ENCODE measurements at places on chromosomes 3 and 15.
A peak's percentile ranks its signal among the peaks of the same experiment; 100 is the strongest.

GRCh38 chr3:63479661-63480035 is 172.8 kb upstream of the SNTN start:
- DNase-seq = no peak

DNA sequence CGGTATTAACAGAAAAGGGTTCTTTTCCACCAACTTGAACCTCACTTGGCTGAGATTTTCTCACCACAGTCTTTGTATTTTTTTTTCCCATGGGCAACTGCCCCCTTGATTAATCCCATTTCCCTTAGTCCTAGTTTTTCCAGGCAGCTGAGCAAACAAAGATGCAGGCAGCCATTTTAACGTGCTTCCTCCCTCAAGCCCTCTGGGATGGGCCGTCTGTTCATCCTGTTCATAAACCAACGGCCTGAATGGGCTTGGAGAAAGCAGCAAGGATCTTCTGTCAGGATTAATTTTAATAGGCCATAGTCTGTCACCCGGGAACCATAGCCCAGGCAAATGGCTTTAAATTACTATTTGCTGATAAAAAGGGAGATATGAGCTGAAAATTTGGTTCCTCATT is 10.4 kb upstream of the POLR2M start:
- DNase-seq = no peak

- no peak for DNase-seq
Observed at GRCh38 chr15:59965741-59966140, 38.4 kb upstream of the FOXB1 start.

DNA sequence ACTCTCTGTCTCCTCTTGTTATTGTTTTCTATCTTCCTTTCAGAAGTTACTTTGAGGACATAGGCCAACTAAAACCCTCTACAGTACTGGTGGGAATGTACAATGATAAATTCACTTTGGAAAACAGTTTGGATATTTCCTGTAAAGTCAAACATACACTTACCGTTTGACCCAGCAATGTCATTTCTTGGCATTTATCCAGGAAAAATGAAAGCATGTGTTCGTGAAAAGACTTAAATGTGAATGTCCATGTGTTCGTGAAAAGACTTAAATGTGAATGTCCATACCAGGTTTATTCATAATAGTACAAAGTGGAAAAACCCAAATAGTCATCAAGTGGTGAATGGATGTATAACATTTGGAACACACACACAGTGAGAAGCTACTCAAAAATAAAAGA is 361.5 kb upstream of the DPH6 start:
- no peak for DNase-seq

- DNase-seq = no peak
Observed at GRCh38 chr3:195771646-195772300, 40.0 kb downstream of the MUC4 start.

GRCh38 chr15:77748078-77749064 is 115.7 kb upstream of the LINGO1 start:
- DNase-seq = no peak

- DNase-seq = no peak
Observed at GRCh38 chr3:171320750-171321558, 139.3 kb downstream of the TNIK start.

DNA sequence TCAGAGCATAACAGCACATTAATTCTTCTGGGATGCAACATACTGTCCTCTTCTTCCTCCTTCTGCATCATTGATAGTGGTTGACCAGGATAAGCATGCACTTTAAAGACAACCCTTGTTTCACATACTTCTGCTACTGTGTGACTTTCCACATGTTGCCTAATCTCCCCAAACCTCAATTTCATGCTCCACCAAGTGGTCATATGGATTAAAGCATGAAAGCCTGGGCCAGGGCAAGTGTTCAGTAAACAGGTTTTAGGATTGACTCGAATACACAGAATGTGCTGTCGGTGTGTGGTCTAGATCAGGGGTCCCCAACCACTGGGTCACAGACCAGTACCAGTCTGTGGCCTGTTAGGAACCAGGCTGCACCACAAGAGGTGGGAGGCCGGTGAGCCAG is 22.5 kb upstream of the BFSP2 start:
- DNase-seq = peak; percentile 39

- no peak for DNase-seq
Observed at GRCh38 chr3:75260-75659, 121.3 kb upstream of the CHL1 start.

- DNase-seq = no peak
Observed at GRCh38 chr3:133797396-133798105, 8.1 kb upstream of the SRPRB start.

DNA sequence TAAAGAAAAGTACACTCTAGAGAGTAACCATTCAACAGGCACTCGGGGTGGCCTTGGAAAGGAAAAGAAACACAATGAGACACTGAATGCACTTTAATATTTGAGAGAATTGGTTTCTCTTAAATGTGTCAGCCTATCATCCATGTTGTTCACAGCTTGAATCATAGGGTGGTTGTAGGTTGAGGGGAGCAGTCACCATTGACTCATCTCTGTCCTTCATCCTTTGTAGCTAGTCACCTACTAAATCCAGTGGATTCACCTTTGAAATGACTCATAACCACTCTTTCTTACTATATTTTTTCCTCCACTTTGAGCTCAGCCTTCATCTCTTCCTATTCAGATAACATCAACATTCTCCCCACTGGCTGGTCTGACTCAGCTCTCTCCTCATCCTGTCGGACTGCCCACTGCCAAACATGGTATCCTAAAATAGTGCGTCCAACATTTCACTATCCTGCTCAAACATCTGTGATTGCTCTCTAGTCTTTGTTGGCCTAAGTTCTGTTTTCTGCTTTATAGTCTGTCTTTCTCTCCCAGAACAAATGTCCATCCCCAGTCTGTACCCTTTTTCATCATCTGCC is 182.7 kb upstream of the GADL1 start:
- peak; percentile 46 for DNase-seq

DNA sequence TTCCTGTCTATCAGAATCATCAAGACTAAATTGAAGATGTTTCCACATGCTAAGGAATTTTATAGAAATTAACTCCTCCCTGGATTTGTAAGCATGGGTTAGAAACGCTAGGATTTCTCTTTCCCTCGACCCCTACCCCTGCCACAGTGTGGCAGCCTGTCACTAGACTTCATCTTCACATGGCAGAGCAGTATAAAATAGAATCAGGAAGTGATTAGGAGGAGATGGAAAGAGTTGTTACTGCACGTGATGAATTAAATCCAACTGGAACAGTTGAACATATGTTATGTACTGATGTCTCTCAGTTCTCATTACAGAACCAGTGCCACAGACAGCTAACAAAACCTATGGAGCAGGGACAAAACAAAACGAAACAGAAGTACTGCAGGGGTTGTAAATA is 130.0 kb upstream of the BNIP2 start:
- DNase-seq = no peak
